ENCODE measurements at places on chromosomes 3 and 15.

- DNase-seq = no peak
These were observed 171.7 kb downstream of the PGPEP1L start for GRCh38 chr15:98835876-98836275.

DNA sequence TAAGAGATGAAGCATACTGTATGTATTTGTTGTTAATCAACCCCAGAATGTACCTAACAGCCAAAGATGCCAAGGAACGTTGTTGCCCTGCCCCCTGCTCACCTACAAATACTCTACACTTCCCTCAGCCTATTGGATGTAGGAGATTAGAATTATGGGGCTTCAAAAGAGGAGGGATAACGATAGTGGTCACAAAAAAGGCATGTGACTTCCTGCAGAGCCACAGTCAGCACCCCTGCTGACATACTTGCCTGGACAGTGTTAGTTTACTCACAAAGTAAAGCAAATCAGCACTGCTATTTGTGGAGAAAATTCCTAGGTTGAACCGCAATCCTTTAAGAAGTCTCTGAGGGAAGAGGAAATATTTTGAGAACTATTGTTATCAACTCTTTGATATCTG, 37.9 kb downstream of the PARP15 start:
- DNase-seq = no peak

DNA sequence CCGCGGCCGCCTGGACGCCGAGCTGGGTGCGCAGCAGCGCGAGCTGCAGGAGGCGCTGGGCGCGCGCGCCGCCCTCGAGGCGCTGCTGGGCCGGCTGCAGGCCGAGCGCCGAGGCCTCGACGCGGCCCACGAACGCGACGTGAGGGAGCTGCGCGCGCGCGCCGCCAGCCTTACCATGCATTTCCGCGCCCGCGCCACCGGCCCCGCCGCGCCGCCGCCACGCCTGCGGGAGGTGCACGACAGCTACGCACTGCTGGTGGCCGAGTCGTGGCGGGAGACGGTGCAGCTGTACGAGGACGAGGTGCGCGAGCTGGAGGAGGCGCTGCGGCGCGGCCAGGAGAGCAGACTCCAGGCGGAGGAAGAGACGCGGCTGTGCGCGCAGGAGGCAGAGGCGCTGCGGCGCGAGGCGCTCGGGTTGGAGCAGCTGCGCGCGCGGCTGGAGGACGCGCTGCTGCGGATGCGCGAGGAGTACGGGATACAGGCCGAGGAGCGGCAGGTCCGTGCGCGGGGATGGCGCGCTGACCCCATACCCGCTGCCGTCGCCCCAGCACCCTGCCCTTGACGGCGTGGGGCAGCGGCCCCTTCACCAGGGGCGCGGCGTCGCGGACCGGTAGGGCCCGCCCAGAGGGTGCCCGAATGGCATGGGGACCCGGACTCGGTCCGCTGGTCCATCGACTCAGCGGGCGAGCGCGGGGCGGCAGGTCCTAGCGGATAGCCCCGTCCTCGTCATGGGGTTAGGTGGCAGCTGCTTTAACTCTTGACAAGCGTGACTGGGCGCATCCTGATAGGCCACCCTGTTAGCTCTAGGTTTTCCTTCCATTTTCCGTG, 848 bp downstream of the SYNM start:
- no peak for DNase-seq

- DNase-seq = no peak
These were observed 21.3 kb upstream of the RFTN1 start for GRCh38 chr3:16534640-16535262.

DNA sequence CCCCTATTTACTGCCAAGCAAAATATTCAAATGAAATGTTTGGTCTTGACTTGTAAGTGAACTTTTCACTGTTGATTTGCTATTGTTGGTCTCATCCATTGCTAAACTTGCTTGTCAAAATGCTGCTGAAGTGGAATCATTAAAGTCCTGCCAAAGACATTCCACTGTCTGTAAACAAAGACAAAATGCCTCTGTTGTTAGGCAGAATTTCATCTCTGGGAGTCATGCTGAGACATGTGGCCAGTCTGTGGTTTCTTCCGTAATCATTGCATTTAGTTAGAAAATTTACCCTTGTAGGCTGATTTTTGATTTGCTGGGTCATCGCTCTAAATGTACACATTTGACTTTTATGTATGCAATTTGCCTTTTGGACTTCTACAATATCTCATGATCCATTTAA, 577.7 kb downstream of the MECOM start:
- DNase-seq = no peak

- no peak for DNase-seq
These were observed 68.5 kb upstream of the CACNA1D start for GRCh38 chr3:53425936-53426335.

- DNase-seq = no peak
These were observed 71.4 kb upstream of the BHLHE40 start for GRCh38 chr3:4907643-4908432.

DNA sequence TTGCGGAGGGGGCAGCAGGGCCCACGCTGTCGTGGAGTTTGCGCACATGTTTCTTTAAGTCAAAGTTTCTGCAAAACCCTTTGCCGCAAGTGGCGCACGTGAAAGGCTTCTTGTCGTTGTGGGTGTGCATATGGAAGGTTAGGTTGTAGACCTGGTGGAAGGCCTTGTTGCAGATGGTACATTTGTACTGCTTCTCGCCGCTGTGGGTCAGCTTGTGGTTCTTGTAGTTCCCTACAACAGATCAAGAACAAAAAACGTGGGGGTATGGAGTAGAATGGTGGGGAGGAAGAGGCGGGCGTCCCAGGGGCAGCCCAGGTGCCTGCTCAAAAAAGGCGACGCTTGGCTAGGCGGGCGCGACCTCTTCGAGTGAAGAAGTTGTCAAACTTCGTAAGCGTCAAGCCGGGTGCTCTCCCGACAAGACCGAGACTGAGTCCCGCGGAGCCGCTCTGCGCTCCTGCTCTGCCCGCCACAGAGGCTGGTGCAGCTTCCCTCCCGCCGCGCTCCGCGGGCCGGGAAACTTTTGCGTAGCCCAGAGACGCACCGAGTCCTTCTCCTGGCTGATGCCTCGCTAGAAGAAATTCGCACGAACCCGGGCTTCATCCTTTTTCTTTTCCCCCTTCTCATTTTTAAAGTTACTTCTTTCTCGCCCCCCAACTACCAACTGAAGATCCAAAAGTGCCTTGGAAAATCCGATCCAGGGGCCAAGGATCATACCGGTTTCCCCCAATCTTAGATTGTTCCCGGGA, 3.1 kb downstream of the FEZF2 start:
- DNase-seq = no peak

- DNase-seq = peak; percentile 63
These were observed 232.6 kb downstream of the ABHD5 start for GRCh38 chr3:43923104-43923882.

Measured in cerebellar cortex (tissue), 1 donor.